ENCODE measurements at places on chromosomes 7 and 10.

DNA sequence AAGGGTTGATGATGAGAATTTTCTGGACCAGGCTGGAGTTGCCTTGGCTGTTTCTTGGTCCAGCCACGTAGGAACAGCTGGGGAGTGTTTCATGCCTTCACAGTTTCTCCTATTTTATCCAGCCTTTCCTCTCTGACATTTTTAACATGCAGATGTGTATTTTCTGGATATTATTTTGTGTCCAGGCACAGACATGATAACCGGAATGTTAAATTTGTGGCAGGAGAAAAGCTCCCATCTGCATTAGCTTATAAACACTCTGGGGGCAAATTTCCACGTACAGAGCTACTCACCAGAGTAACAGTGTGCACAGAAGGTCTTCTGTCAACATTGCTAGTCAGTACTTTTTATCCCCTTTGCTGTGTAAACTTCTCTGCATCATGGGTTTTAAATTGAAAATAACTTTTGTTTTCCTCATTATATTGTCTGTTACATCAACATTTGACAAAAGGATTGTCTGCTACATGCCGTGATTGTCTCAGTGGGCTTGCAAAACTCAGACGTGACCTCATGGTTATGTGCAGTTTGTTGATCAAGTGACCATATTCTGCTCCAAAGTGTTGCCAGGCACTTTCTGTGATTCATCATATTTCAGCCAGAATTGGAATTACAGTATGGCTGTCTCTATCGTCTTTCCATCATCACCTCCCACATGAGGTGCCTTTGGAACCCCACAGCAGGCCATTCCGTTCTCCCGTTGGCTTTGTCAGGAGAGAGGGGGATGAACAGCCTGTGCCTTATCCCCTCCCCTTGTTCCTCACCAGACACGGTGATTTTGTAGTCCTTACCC, 41.4 kb downstream of the INSYN2A start:
- DNase-seq, result peak; percentile 51

- no peak for DNase-seq
Measured at GRCh38 chr7:90248706-90249105, 3.7 kb downstream of the CFAP69 start.

- no peak for DNase-seq
Measured at GRCh38 chr7:130740606-130741005, 6.6 kb upstream of the KLF14 start.

DNA sequence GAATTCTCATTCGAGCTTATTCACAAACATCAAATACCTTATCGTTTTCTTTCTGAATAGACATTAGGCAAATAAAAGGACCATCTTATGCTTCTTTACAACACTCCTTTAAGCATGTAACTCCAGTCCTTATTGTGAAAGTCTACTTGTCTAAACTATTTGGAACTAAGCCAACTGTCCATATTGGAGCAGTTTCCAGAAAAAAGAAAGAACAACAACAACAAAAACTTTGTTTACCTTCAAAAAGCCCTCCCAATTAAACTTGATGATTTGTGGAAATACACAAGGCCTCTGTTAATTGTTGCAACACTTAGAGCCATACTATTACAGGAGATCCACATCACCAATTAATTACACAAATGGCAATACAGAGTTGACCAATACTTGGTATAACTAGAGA, 163.6 kb downstream of the GALNT11 start:
- no peak for DNase-seq

GRCh38 chr7:23467806-23468525, 2.3 kb downstream of the IGF2BP3 start:
- peak; percentile 45 for DNase-seq

GRCh38 chr10:91200314-91201212, 19.9 kb upstream of the PCGF5 start:
- DNase-seq, result no peak

GRCh38 chr7:36532981-36533499, 143.4 kb downstream of the ANLN start:
- DNase-seq, result no peak

DNA sequence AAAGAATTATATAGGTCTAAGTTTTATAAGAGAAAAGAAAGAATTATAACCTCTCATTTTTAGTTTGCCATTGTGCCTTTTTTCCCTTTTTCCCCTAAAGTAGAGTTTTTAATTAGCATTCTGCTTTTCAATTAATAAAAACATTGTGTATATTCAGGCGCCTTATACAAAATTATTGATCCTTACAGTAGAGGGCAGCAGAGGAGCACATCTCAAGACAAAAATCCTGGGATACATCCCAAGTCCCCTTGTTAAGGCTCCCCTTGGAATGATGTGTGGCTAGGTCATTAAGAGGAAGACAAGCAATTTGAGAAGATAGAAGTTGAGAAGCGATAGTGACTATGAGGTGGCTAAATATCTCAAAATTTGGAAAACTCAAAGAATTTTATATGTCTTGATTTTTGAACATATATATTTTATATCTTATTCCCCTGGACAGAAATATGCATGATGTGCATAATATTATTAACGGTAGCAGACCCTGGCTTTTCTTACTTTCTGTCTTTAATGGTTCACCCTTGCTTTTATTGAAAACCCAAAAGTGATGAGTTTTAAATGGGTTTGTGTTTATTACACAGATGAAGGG, 19.1 kb upstream of the TPK1 start:
- peak; percentile 40 for DNase-seq

GRCh38 chr7:34928052-34928451, 109.2 kb downstream of the DPY19L1 start:
- peak; percentile 38 for DNase-seq

GRCh38 chr10:34017281-34017680, 682.8 kb upstream of the NRP1 start:
- DNase-seq, result no peak

- peak; percentile 84 for DNase-seq
Measured at GRCh38 chr10:26860102-26860442, 686 bp downstream of the ABI1 start.

DNA sequence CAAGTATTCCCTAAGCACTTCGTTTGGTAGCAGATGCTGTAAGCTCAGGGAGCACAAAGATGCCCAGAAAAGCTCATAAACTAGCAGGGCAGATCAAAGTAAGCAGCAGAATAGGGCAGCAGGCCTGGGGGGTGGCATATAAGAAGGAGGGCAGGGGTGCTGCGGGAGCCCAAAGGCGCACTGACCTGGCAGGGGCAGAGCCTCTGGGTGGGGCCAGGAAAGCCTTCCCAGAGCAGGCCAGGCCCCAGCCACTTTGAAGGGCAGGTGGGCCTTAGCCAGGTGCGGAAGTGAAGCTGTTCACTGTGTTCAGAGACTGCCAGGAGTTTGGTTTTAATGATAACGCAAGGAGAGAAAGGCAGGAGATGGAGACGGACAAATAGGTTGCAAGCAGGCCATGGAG, 3.9 kb downstream of the GDF10 start:
- no peak for DNase-seq

DNA sequence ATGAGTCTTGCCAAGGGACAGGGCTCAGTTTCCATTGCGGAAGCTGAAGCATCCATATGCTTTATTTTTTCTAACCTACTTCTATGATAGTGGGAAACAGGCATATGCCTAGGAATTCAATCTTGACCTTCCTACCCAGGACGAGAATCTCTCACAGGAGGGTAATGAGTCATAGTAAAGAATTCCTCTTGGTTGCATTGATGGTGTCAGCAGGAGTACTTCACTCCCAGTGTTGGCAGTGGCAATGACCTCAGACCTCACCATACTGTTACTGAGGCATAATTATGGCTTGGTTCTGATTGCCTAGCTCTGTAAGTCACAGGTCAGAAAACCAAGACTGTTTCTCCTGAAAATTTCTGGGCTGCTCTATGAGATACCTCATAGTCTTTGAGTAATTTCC, 552.9 kb downstream of the ARL4A start:
- DNase-seq, result peak; percentile 60

DNA sequence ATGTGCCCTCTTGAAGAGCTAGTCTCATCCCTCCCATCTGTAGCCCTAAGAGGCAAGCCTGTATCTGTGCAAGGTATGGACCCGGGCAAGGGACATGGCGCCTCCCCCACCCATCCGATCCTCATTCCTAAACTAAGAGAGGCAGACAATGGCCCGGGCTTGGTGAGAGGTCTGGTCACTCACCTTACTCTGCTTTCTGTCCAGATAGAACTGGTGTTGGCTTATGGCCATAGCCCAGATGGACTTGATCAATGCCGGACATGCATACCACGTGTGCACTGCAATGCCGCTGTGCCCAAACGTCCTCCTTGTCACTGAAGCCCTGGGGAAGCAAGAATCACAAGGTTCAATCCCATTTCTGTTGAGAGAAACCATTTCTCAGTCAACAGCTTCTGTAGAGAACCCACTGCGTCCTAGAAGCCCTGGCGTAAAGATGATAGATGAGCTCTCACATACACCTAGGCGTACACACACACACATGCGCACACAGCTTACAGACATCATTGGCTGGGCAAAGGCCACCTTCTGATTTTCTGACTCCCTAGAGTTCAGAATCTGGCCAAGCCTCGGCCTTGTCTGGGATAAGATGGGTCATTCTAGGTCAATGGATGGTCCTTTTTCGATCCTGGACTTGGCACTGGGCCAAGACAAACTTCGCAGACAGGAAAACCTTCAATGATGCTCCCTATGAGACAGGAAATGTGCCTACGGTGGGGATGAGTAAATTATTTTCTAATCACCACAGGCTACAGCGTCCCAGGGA, 114.6 kb downstream of the PRPF18 start:
- no peak for DNase-seq

- DNase-seq, result no peak
Measured at GRCh38 chr7:135808206-135808605, 59.6 kb upstream of the FAM180A start.

DNA sequence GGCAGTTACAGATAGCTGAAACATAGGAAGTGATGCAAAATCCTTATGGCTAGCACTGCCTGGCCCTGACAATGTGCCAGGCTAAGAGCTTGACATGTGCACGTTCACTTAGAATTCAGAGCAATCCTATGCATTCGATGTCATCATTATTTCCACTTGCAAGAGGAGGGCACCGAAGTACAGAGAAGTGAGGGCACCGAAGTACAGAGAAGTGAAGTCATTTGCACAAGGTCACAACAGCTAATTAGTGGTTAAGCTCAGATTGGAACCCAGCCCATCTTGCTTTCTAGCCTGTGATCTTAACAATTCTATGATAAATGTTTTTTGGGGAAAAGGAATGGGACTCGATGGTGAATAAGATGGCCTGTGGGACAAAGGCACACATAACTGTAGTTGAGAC, 73.4 kb downstream of the ARHGAP22 start:
- DNase-seq, result peak; percentile 20

DNA sequence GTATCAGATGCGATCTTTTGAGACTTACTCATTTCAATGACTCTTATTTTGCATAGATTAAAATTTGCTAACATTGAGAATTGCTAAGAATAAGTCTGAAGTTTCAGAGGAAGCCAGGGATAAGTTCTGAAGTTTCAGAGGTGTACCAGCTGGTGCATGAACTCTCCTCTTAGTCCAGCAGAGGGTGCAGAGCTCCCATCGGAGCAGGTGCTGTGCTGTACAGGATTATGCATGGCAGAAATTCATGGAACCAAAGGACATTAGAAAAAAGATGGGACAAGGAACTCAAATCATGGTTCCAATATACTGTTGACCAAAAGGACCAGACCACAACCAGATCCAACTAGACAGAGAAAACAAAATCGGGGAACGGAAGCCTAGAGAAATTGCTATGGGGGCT, 41.9 kb downstream of the MGAM2 start:
- no peak for DNase-seq

- DNase-seq, result peak; percentile 38
Measured at GRCh38 chr10:6738112-6738768, 158.2 kb upstream of the PRKCQ start.

DNA sequence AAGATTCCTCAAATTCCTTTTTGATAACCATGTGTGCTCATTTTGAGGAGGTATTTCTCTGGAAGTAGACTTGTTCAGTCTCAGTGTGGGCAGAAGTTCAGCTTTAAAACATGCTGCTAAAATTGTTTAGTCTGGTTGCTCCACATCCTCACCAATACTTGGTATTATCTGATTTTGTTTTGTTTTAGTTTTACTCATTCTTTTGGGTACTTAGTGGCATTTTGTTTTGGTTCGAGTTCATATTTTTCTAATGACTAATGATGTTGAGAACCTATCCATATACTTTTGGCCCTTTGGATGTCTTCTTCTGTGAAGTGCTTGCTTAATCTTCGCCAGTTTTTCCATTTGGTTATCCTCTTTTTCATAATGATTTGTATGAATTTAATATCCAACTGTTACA, 694.2 kb upstream of the FZD8 start:
- DNase-seq, result peak; percentile 61

DNA sequence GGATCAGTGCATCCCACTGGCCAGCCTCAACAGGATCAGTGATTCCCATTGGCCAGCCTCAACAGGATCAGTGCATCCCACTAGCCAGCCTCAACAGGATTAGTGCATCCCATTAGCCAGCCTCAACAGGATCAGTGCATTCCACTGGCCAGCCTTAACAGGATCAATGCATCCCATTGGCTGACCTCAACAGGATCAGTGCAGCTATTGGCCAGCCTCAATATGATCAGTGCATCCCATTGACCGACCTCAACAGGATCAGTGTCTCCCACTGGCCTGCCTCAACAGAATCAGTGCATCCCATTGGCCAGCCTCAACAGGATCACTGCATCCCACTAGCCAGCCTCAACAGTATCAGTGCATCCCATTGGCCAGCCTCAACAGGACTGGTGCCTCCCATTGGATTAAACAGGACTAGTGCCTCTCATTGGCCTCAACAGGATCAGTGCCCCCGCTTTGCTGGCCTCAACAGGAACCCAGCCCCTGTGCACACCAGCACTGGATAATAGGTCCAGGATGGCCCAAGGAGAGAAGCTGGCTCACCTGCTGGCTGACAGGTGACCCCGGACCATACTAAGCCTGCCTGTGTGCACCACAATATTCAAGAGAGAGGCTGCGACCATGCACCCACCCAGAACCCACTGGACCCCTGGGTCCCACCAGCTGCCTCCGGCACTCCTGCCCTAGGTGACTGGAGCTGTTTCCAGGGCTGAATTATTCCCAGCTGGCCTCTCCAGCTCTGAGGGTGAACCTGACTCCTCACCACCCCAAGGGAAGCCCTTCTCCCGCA, 59.9 kb downstream of the PDGFA start:
- DNase-seq, result no peak

DNA sequence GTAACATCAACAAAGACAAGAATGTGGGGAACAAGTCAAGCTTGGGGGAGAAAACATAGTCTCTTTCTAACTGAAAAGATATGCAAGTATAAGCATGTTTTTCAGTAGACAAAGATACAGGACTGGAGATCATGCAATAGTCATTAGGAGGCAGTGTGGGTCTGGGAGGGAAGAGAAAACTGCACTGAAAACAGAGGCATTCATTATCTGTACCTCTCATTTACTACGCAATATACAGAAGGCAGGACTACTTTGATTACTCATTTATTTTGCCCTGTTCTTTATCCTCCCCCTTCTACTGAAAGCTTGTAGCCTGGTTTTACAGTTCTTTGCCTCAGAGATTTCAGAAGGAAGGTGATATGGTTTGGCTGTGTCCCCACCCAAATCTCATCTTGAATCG, 341.2 kb downstream of the CRPPA start:
- no peak for DNase-seq

- DNase-seq, result peak; percentile 85
Measured at GRCh38 chr10:27646194-27646593, 99.4 kb downstream of the MKX start.
